ENCODE measurements at places on chromosomes 1 and 21. TPM values are rescaled to one million over a fixed set of nuclear protein-coding genes. Genes with fewer than 3 reads are reported as not detected.

DNA sequence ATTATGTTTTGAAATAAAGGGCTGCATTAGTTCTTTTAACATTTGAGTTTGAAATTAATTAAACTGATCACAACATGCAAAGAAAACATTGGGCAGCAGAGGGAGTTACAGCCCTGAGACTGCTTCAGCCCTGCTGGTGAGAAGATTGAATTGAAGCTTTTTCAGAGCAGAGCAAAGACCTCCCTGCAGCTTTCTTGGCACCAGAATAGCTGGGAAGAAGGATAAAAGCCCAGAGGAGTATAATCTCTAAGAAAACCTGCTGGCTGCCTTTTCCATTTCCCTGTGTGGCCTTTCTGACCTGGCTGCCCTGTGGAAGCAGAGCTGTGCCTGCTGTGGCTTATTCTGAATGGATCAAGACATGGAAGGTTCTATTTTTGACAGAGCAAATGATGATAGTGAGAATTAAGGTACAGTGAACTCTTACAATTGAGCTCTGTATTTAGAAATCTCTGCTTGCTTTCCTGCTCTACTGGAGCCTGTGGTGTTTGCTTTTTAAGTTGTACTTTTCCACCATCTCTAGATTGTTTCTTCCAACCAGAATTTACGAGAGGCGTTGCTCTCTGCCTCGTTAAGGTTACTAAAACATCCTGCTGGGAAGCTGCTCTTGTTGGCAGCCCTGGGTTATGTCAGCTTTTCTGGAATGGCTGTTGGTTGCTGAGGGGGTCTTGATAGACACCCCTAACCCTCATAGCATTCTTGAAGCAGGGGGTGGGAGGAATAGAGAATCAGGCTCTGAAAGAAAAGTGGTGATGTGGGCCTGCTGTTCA lies 9.9 kb downstream of the SNRPE start:
- DNase-seq, result no peak

DNA sequence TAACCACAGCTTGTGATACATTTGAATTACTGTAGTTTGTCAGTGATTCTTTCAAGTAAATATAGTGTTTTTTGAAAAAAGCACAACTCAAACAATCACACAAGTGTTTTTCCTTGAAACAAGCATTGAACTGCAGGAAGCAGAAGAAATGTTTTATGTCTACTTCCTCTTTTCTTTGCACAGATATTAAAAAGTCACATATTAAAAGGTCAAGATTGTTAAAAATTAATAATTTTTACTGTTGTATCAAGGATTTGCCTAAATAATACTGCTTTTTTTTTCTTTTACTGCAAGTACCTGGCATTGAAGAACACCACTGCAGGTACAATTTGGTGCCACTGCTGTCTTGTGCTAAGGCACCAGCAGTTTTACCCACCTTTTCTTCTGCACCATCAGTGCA lies 214.2 kb upstream of the C1orf105 start:
- no peak for DNase-seq

DNA sequence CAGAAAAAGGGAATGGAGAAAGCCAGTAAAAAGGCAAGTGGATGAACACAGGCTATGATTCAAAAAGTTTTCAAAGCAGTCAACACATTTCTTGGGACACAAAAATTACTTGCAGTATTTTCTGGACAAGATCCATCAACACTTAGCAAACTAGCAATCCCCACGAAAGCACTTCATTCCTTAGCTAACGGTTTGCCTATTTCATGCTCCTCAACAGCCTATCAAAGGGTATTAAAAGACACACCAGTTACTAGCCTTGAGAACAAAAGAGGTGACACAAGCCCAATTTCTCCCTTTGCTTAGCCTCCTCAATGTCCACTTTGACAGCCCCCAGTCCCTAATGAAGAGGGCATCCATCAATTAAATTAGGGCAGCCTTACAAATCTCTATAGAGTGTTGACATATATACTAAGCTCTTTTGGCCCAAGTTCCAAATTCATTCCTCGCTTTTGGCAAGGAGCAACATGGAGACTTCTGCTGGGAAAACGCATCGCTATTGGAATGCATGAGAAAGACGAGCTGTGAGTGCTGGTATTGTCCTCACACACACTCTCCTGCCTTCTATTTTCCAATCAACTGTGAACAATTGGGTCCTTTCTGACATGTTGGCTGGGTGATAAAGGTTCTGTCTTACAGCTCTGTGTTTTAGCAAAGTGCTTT lies 180.0 kb downstream of the TNR start:
- no peak for DNase-seq

DNA sequence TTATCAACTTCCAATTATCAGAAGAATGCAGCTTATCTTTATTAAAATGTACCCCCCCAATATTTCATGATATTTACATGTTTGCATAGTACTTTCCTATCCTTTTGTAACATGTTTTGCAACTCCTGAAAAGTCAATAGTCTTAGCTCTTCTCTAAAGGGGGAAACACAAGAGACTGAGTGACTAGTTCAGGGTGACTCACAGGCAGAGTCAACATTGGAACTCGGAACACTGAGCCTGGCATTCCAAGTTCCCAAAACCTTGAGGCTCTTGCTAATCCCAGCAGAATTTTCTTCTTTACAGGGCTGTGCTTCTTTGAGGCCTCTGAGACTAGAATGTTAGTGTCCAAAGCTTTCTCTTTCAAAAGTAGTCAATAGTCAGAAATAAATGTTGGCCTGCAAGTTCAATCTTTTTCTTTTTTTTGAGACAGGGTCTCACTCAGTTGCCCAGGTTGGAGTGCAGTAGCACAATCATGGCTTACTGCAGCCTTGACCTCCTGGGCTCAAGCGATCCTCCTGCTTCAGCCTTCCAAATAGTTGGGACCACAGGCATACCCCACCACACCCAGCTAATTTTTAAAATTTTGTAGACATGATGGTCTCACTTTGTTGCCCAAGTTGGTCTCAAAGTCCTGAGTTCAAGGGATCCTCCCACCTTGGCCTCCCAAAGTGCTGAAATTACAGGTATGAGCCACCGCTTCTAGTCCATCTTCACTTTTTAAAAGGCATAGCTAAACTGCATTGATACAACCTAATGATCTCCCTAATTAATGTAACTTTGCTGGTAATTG lies 37.5 kb downstream of the ZNF281 start:
- no peak for DNase-seq

- DNase-seq, result no peak
Measured at GRCh38 chr1:30378991-30379581, 344.3 kb downstream of the MATN1 start.

Gene GBP6
- total RNA-seq, result not detected

GRCh38 chr1:43592051-43592665 lies 57.8 kb upstream of the KDM4A start:
- DNase-seq, result no peak

DNA sequence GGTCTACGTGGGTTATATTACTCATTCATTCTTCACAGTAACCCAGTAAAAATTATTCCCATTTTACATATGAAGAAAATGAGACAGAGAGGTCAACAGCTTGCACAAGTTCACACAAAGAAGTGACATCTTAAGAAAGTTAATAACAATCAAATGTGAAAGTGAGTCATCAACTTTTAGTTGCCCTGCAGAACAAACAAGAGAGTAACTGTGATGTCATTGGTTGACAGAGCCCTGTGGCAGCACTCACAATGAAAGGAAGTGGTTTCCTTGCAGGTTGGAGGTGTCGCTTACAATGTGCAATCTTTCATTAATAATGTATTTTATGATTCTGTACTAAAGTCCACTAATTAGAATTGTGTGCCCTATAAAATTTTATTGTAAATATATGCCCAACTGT lies 369.6 kb downstream of the RYR2 start:
- no peak for DNase-seq

- no peak for DNase-seq
Measured at GRCh38 chr1:167974698-167975097, 37.8 kb upstream of the MPC2 start.

Gene DHDDS
- total RNA-seq, result 126 TPM

DNA sequence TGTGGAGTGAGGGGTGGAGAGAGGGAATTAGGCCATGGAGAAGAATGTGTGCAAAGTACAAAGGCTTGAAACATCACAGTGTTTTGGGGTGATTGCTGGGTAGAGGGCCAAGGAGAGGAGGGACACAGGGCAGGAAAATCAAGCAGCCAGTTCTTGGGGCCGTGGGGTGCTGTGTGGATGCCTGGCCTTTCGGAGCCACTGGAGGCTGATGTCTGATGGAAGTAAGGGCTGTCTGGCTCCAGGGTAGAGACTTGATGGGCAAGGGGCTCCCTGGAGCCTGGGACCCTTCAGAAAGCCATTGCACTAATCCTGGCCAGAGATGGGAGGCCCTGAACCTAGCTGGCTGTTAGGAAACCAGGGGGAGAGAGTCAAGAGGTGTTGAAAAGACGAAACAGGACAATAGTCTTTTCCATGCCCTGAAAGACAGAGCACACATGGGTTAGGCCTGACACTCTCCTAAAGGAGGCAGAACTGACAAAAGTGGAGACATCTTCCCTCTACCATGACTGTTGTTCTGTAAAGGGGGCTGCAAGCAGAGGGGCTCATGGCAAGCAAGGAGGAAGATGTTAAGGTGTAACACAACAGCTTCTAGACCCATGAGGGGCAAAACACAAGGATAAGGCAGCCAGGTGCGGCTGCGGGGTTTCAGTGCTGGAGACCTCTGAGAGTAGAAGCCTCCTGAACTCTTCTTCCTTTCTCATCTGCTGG lies 21.0 kb downstream of the ATF3 start:
- DNase-seq, result no peak

- no peak for DNase-seq
Measured at GRCh38 chr1:18316764-18317163, 164.0 kb upstream of the KLHDC7A start.

- no peak for DNase-seq
Measured at GRCh38 chr1:99781798-99782197, 15.4 kb upstream of the FRRS1 start.

Gene NDC1
- total RNA-seq, result 16.8 TPM

Gene GABPB2
- 15.8 TPM for total RNA-seq

Gene ZNF695
- 1.7 TPM for total RNA-seq

- DNase-seq, result no peak
Measured at GRCh38 chr1:100419072-100419471, 66.8 kb downstream of the CDC14A start.

- no peak for DNase-seq
Measured at GRCh38 chr1:13604721-13605120, 21.1 kb downstream of the PDPN start.

Gene AMY2A
- total RNA-seq, result not detected

GRCh38 chr1:77557053-77557452 lies 125.4 kb downstream of the ZZZ3 start:
- no peak for DNase-seq

GRCh38 chr1:150187560-150187931 lies 37.8 kb downstream of the PLEKHO1 start:
- no peak for DNase-seq

GRCh38 chr1:21725748-21726392 lies 56.7 kb upstream of the RAP1GAP start:
- DNase-seq, result no peak

Gene SMIM1
- total RNA-seq, result 4.6 TPM

Gene TNFRSF8
- total RNA-seq, result 0.15 TPM

- no peak for DNase-seq
Measured at GRCh38 chr21:45391743-45392572, 13.0 kb upstream of the COL18A1 start.

- no peak for DNase-seq
Measured at GRCh38 chr21:27275294-27275927, 308.5 kb upstream of the ADAMTS5 start.

Gene UBE4B
- total RNA-seq, result 36.5 TPM

GRCh38 chr1:19178734-19179398 lies 31.2 kb downstream of the UBR4 start:
- DNase-seq, result no peak

- DNase-seq, result no peak
Measured at GRCh38 chr1:12810691-12811408, 19.7 kb downstream of the PRAMEF1 start.

GRCh38 chr1:158103861-158104522 lies 76.7 kb upstream of the CD1D start:
- DNase-seq, result no peak

DNA sequence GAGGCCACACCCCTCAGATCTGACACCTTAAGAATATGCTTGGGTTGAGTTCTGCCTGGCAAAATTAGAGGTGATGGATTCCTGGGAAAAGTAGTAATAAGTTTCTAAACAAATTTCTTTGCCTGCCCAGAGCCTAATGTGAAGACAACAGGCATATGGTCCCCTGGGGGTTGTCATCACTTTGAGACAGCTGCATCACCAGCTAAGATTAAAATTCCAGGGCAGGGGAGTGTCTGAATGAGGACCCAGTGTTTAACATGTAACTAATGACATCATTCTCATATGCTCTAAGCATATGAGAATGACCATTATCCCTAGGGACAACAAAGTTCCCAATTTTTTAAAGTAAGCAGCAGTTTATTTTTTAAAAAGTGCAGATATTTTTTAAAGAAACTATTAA lies 432.2 kb downstream of the PCP4 start:
- DNase-seq, result no peak

Gene FBXO42
- 13.4 TPM for total RNA-seq

Measured in left colon (tissue), 2 donors.